ENCODE measurements at places on chromosomes 12 and 14.

DNA sequence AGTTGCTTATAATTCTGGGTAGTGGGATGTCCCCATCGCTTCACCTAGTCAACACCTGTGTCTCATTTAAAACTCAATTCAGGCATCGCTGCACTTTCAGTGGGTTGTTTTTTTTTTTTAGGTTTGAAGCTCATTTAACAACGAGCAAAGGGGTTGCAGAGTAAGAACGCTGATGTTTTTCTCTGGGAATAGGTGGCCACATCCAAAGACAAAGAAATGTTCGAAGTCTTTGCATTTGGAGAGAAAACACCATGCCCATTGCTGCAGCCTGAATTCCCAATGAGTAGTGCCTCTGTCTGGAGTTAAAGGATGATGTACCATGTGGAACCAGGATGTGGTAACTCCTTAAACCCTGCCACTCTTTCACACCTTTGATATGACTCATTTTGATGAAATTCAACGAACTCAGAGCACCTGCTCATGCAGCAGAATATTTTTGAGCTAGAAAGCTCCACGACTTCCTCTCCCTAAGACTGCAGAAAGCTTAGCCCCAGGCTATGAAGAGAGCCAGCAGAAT, 35.1 kb upstream of the BATF start:
- peak; percentile 78 for ATAC-seq

DNA sequence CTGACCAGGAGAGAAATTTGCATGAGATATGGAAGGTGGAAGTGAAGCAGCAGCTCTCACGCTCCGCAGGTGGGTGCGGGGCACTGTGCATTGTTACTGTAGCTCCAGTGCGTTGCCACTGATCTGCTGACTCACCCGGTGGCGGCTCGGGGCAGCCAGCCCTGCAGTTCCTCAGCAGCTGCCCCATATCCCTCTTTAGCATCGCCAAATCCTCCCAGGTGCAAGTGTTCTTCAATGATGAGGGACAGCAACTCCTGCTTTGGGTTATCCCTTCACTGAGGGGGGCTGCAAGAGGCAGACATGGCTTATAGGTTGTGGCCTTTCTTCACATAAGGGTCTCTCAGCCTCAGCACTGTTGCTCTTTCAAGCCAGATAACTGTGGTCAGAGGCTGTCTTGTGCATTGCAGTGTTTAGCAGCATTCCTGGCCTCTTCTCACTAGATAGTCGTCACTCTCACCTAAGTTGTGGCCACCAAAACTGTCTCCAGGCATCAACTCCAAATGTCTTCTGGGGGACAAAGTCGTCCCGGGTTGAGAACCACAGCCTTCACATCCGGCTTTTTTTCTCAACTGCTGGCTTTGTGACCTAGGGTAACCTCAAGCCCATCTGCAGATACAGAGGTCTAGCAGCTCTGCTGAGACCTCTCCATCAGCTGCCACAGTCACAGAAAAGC, 180.8 kb downstream of the EFCAB11 start:
- peak; percentile 94 for ATAC-seq

DNA sequence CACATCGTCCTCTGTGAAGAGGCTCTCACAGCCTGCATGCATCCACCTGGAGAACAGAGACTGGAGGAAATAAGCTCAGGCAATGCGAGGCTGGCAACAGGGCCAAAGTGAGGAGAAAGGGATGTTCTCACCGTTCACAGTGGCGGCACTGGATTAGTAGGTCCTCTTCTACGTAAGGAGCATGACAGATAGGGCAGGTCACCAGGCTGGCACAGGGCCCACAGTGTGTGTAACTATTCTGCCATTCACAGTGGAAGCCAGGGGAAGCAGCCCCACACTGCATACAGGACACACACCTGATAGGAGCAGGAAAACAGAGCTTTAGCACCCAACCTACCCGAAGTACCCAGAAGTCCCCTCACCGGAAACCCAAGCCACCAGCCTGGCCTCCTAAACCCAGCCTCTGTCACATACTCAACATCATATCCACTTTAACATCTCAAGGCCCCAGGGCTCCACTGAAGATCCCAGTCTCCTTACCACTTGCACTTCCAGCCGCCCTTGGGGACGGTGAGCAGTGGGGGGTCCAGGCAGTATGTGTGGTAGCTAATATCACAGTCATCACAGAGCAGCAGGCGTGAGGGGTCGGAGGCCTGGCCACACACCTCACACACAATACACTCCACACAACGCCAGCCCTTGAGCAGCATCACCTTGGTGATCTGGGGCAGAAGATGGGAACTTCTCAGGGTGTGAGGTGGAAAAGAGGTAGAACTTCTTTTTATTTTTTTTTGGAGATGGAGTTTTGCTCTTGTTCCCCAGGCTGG, 14.3 kb downstream of the KMT2D start:
- no peak for ATAC-seq

DNA sequence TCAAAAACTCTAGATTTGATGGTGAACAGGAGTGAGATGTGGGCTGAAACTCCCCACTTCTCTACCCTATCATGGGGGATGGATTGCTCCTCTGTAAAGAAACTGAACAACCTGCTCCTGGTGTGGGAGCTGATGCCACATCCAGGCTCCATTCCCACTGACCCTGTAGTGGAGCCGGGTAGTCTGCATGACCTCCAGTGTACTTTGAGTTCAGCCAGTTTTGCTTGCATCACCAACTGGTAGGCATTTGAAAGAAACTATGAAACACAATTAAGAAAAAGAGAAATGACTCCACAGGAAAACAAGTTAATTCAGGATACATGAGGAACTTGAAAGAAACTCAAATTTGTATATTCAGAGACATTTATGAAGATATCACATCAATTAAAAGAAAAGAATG, 27.3 kb upstream of the EMP1 start:
- ATAC-seq: no peak

GRCh38 chr12:53180931-53181645, 363 bp upstream of the CSAD start:
- peak; percentile 80 for ATAC-seq

DNA sequence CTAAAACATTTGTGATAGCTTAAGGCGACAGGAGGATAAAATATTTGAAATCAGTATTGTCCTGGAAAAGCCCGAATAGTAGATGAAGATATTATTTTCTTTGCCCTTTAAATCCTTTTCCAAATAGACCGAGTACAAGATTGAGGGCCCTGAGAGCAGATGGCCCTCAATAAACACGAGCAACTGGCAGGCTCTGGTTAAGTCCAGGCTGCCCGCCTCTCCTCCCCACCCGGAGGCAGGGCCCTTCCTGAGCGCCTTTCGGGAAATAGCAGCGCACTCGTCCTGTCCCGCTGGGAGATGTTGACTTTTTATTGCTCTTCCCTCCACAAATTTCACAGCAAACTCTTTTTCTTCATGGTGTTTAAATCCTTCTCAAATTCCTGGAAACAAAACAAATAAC, 50.8 kb upstream of the MAX start:
- no peak for ATAC-seq
